CD4-positive, alpha-beta T cell treated with Interleukin-2 at 100 ng/mL for 4 hours (primary cell): ENCODE measurements at places on chromosomes 7 and 10.

DNA sequence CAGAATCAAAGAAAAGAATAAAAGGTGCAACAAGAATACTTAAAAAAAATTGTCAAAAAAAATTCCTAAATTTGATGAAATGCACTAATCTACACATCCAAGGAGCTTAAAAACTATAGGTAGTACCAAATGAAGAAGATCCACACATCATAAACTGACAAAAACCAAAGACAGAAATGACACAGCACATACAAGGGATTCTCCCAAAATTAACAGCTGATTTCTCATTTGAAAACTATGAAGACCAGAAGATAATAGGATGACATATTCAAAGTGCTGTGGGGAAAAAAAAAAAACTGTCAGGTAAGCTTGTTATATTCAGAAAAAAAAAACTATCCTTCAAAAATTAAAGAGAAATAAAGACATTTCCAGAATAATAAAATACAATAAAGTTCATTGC is 618.2 kb downstream of the TNS3 start:
- no peak for DNase-seq

DNA sequence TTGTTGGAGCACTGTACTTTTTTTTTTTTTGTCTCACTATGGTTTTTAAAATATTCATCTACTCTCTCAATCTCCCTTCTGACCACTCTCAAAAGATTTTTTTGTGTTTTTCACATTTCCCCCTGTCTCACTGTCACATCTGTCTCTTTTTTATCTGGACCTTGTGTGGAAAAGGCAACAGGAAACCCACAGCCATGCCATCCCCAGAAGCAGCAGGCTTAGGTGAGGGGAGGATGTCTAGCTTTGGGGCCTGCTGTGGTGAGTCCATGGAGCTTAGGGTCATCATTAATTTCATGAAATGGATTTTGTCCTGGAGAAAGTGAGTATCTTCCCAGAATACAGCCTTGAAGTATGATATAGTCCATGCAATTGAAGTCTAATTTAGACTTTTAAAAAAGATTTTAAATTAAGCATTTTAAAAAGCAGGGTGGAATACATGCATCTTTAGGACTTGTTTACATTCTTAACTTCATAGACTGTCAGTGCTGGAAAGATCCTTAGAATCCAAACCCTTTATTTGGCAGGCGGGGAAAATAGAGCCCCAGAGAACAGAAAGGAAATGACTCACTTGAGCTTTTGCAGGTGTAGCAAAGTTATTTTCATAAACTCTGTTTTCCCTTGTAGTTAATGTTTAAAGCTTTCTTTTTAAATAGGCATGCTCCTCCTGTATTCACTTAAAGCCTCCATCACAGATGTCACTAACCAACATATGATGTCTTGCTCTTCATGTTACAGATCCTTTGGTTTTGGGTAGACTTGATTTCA is 25.1 kb downstream of the MINDY4 start:
- DNase-seq = no peak

- no peak for DNase-seq
Measured at GRCh38 chr10:44033008-44033407, 351.9 kb downstream of the CXCL12 start.

GRCh38 chr7:7181519-7182155 is 707 bp upstream of the C1GALT1 start:
- DNase-seq = peak; percentile 69

DNA sequence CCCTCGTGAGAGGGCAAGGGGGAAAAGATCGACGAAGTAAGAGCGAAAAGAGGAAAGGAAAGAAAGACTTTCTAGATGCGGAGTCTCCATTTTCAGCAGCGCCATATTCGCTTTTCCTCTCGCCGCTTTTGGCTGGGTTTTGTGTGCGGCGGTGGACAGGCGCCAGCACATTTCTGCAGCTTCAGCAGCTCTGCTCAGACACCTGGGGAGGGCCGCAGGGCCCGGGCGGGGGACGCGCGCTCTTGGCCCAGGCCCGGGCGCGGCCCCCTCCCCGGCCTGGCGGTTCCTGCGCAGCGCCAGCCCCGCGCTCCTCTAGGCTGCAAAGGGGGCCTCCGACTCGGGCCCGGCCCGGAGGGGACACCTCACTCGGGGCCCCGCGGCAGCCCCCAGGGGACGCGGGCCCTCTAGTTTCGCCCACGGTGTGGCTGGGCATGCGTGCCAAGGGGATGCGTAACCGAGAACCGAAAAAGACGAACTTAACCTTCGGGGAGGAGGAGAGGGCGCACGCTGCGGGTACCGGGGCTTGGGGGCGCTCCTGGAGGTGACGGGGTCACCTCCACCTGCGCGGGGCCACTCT is 34.5 kb upstream of the EBLN1 start:
- peak; percentile 46 for DNase-seq

DNA sequence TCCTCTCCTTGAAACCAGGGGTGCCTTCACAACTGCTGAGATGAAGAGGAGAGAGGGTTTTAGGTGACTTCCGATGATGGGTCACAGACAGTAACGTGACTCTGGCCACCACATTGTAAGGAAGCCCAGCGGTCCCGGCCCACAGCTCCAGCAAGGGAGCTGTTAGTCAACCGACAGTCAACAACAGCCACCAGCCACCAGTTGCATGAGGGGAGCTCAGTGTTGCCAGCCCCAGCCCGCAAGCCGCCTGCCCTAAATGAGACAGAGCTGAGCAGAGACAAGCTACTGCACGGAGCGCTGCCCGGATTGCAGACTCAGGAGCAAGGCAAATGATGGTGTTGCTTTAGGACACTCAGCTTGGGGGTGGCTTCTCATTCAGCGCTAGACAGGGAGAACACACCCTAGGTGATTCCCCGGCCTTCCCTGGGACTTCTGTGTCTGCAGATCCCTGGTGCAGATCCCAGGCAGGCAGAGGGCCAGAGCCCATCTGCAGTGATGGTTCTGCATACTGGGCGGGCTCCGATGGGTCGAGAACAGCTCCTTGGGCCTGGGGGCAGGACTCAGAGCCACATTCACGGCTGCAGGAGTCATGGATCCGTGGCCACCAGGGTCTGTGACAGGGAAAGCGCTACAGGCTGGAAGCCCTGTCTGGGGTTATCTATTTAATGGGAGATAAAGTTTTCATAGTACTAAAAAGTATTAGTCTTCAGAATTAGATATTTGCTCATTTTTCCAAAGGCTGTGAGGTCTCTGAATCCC is 14.3 kb upstream of the RET start:
- no peak for DNase-seq

- no peak for DNase-seq
Measured at GRCh38 chr10:69898524-69898923, 96.8 kb downstream of the COL13A1 start.

DNA sequence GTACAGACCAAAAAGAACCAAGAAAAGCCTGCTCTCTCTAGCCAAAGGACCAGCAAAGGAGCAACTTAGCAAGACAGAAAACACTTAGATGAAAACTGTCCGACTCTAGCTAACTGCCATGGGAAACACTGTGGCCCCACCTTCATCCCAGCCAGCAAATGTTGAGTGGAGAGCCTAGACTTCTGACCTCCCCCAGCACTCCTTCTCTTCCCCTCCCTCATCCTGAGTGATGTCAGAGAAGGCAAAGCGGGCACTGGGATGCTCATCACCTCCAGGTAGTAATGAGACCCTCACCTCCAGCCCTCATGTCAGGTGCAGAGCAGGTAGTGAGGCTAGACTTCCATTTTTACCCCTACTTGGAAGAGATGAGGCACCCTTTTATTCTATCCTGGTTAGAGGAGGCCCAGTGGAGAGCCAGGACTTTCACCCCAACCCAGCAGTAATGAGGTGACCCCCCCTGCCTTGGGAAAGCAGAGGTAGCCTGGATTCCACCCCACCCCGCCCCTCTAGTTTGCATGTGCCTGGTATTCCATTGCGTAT is 16.9 kb downstream of the CUZD1 start:
- no peak for DNase-seq

DNA sequence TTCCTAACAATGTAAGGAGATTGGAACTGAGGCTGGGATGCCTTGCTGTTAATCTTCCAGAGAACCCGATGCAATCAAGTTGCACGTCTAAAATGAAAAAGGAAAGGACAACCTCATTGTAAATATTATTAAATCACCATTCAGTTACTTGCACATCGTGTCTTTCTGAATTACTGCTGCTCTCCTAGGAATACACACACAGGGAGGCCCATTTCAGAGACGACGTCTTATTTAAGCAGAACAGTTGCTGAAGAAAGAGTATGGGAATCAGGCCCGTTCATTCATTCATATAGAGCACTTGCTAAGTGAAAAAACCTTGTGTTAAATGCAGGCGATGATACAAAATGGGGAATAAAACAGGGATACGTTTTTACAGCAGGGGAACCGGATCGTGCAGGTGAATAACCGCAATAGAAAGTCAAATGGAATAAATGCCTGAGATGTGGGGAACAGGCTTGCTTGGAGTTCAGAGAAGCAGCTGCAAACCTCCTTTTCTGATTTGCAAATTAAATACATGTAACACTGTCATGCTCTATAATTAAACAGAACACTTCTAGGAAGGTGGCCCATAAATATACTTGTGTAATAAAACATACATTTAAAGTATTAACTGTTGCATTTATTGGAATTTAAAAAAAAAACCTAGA is 409.9 kb downstream of the GALNT17 start:
- no peak for DNase-seq

- no peak for DNase-seq
Measured at GRCh38 chr7:130852867-130853266, 118.9 kb upstream of the KLF14 start.

GRCh38 chr10:102869258-102870198 is at the start of gene AS3MT:
AS3MT (plus strand) TSS chr10:102869470; CDS start chr10:102869593, 123 bp downstream.
- no peak for DNase-seq

DNA sequence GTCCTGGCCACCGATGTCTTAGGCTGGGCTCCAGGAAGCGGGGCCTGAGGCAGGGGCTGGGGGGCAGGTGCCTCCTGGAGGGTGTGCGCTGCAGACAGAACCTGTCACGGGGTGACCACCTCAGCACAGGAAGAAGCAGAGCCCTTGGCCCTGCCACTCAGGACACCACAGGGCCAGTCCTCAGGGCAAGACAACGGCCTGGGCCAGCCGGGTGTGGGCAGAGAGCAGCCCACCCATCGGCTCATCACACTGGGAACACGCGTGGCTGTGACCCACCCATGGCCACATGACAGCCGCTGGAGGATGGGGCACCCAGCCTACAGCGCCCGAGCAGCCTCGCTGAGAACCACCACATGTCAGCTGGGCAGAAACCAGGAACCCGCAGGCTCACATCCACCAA is 5.9 kb upstream of the DIP2C start:
- no peak for DNase-seq

DNA sequence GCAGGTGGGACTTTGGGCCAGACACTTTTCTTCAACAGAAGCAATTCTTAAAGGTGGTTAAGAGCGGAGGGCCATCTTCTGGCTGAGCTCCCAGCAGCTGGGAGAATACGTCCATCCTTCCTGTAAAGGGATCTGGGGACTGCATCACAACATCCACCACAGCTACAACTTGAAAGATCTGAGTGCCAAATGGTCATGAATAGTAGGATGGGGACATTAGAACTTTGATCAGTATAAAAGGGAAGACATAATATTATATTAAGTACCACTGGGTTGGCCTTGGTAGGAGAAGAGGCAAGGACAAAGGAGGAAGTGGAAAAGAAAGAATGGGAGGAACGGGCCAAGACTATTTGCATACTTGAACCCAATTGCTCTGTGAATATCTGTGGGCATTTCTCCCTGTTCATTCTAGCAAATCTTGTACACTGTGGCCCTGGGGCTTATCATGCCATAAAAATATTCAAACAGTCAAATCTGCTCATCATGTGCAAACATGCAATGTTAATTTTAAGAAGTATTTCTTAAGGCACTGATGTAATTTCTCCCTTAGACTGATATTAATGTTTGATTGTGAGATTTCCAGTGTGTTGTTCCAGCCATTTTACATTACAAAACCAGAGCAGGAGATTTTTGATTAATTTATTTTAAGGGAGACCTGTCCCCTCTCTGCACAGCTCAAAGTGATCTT is 65.5 kb upstream of the CREB5 start:
- no peak for DNase-seq

DNA sequence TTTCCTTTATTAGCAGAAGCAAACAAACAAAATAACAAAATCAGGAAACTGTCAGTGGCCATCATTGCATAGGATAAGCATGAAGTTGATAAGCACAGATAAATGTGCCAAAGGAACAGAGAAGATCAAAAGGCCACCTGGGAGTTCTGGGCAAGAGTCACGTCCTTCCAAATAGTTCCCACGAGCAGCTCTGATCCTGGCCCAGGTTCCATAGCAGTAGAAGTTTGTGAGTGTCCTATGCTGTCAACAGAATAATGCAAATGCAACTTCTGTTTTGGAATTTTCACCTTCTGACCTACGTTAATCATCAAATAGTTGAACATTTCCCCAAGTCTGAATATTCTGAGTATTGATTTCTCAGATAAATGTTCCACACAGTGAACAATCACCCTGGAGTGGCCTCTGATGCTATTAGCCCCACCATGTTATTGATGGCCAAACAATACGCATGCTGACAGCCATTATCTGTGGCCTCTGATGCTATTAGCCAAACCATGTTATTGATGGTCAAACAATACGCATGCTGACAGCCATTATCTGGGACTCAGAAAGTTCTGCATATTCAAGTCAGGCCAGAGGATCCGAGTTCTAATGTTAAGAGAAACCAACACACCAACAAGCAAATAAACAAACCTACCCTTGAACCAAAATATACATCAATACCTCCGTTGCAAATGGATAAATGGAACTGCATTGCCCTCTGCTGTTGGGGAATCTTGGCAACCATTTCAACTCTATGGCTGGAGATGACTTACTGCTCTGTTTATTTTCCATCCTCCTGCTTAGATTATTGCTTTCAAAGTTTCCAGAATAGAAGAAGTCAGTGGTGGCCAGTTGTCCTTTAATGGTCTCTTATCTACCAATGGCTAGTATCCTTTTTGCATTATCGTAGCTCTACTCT is 63.3 kb downstream of the MRC1 start:
- peak; percentile 20 for DNase-seq

- no peak for DNase-seq
Measured at GRCh38 chr7:3899559-3899991, 598.5 kb downstream of the SDK1 start.

- DNase-seq = no peak
Measured at GRCh38 chr10:22856444-22857074, 71.3 kb upstream of the ARMC3 start.

DNA sequence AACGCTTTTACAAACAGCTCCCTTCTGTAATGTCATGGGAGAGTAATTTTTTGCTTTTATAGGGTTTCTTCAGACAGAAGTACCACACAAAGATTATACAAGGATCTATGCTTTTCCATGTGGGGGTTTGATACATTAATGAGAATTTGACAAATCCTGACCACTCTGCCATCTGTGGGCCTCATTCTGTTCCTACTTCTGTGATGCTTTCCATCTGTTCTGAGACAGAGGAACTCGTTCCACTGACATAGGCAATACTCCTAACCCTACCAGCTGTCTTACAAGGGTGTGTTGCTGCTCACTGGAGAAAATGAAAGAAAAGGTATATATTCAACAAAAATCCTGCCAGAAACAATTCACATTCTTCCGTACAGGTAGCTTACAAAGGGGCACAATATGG is 59.4 kb upstream of the NAMPT start:
- DNase-seq = no peak

DNA sequence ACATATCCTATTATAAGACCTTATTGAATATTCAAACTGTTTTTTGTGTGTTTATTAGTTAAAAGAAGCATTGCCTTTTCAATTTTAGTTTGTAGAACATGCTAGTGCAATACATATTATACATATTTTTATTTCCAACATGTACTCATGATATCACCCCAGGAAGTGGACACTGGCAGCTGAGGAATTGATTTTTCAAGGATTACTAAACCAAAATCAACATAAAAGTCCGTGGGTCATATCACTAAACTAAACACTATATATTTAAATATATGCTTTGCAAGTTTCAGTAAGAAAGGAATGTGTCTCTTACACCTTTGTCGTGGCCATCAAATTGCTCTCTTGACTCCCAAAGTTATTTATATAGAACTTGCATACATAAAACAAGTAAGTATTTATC is 185.2 kb downstream of the AGMO start:
- no peak for DNase-seq
